ENCODE measurements at places on chromosomes 1 and 21.

- no peak for DNase-seq
These were observed 82.8 kb upstream of the ZNF326 start for GRCh38 chr1:89912073-89912472.

DNA sequence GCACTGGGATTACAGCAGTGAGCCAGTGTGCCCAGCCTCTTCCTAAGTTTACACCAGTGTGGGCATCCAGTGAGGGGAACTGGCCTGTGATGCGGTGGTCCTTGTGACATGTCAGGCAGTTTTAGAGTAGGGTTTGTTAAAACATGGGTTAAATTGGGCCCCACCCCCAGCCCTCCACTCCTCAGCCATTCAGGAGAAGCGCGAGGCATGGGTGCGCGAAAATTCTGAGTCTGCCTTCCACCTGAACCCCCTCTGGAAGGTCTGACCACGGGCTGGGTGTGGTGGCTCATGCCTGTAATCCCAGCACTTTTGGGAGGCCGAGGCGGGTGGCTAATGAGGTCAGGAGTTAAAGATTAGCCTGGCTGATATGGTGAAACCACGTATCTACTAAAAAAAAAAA, 51.7 kb downstream of the SKI start:
- DNase-seq, result no peak

DNA sequence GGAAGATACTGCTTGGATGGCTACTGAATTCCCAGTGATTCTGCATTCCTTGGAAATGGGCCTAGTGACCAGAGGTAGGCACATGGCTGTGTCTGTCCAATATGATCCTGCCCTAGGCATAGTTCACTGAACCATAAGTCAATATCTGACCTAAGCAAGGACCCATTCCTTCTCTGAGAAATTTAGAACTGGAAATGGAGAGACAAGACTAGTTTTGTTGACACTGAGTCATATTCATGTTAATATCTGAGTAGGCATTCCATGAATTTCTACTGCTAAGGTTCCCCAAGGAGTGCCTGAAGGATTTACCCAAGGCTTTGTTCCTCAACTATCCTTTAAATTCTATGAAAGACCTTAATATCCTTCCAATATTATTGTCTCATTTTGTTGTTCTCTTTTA, 329.8 kb upstream of the BEND5 start:
- no peak for DNase-seq

- DNase-seq, result no peak
These were observed 22.9 kb downstream of the TSHB start for GRCh38 chr1:115052454-115053083.
